Caco-2 (cell line): ENCODE measurements at places on chromosomes 2 and 18. TPM values are rescaled to one million over a fixed set of nuclear protein-coding genes. Genes with fewer than 3 reads are reported as not detected.

The PCARE gene
- not detected in 2 replicates for total RNA-seq

DNA sequence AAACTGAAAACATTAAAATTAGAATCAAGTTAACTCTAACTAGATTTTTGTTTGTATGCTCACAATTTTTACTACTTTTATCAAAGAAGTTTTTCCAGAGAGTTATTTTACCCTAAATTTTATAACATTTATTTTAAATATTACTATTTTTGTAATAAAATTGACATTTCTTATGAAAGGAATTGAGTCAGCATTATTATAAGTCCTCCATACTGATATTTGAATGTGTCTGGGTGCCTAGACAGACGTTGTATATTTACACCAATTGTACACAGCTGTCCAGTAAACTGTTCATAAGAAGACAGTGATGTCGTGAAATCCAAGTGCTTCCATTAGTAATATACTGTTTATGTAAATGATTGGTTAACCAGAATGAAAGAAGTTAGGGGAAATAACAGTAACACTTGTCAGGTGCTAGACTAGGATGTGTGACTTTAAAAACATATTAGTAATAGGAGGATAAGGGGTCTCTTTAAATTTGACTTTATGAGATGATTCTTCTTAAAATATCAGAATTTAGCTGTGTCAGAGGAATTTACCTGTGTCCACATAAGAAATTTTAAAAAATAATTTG lies 73.7 kb downstream of the TANK start:
- DNase-seq: no peak

The REG3A gene
- total RNA-seq: 0.45 and 1.1 TPM in 2 replicates

- no peak for DNase-seq
Measured at GRCh38 chr2:155895016-155895415, 437.5 kb downstream of the NR4A2 start.

DNA sequence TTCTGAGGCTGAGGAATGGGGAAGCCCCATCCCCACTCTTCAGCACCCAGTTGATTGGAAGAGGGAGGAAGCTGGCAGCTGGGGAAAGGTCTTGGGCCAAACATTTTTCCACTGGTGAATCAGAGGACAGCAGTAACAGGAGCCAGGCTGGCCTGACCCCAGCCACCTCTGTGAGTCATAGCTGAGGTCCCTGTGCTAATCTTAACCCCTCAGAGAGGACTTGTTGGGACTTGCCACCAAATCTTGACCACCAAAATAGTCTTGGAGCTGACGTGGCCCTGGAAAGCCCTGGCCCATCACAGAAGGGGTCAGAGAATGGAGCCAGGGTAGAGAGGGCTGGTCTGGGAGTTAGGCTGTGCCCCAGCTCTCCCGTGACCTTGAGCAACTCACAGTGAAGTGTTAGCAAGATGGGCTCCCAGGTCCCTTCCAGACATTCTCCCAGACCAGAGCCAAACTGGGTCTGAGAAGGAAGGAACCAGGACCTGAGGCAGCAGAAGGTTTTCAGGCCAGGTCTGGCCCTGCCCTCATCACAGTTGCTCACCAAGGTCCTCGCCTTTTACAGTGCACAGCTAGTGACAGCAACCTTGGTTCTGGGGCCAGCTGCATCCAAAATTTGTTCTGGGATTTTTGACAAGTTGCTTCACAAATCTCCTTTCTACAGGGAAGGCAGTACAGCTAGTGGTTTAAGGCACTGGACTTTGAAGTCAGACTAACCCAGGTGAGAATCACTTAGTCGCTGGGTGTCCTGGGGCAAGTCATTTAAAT lies 266.6 kb downstream of the CYP26B1 start:
- DNase-seq: no peak

GRCh38 chr2:45258311-45258710 lies 249.1 kb upstream of the SIX2 start:
- no peak for DNase-seq

The CRYGD gene
- not detected in 2 replicates for total RNA-seq

GRCh38 chr2:121605820-121606733 lies 43.2 kb downstream of the CLASP1 start:
- no peak for DNase-seq

The EPHA4 gene
- total RNA-seq: 95.5 and 104 TPM in 2 replicates

DNA sequence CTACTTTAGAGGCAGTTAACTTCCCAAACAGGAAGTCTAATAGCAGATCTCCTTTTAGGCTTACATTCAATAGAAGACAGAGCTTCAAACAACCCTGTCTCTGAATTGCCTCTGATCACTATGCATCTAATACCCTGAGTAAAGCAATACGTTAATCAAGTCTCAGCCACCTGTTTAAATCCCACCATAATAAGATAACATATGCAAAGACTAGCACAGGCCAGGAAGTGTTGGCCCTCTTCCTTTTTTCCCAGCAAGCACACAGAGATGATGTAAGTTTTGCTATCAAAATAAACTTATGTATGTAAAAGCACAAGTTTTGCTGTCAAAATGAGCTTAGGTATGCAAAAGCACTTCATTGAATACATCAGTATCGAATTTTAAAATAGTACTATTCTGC lies 385.5 kb downstream of the RND3 start:
- no peak for DNase-seq

DNA sequence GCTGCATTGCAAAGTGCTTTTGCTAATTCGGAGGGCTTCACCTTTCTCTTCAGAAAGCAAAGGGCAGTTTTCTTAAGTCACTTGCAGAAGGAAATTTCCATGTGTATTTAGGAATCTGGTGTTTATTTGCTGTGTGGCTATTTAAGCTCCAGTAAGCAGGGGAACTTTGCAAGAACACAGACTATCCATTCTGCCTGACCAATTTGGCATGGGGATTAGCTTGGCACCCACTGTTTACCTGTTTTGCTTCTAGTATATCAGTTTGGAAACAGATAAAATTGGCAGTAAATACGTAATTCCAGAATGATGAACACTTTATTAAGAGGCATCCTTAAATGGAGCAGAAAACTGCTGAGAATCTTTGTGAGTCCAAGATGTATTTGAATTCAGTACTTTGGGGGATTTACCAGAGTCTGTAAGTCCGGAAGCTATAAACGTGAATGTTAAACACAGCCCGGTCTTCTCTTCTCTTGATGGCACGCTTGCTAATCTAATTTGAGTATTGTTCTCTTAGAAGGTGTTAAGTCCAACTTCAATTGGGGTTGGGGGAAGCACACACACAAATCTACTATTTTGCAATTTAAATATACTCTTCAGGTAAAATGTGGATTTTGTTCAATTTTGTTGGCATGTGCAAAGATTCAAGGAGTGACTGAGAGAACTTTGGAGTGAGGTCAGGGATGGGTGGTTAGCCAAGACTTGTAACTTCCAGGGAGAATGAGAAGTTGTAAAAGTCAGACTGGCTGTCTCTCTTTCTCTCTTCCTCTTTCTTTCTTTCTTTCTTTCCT lies 650 bp downstream of the ACKR3 start:
- no peak for DNase-seq

DNA sequence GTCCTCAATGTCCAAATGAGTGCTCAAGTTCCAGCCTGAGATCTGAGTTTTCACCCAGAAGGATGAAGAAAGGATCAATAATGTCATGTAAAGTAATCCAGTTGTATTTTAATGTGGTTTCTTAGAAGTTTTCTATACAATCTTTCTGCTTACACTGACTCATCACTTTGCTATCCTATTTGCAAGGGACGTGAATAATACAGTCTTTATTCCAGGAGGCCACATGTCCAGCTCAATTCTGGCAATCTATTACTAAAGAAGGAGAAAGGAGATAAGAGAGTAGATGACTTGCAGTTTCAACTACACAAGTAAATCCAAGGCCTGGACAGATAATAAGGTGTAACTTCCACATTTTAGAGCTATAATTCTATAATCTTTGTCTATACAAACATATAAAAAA lies 601.1 kb upstream of the SETBP1 start:
- no peak for DNase-seq
